ENCODE measurements at places on chromosomes 11 and 22.

DNA sequence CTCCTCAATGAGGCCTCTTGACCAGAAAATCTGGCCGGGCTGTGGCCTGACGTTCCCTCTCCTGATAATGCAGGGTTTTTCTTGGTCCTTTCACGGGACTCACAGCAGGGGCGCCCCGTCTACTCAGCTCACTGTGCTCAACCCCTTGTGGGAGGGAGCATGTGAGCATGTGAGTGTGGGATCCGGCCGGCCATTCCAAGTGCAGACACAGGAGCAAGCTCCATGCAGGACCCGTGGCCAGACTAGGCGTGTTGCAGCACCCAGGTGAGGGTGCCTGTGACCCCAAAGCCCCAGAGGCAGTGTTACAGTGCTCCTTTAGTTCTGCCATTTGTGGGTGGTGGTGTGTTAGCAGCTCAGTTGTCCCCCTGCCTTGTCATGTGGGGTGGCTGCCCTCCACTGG, 18.0 kb downstream of the DHCR7 start:
- no peak for DNase-seq

DNA sequence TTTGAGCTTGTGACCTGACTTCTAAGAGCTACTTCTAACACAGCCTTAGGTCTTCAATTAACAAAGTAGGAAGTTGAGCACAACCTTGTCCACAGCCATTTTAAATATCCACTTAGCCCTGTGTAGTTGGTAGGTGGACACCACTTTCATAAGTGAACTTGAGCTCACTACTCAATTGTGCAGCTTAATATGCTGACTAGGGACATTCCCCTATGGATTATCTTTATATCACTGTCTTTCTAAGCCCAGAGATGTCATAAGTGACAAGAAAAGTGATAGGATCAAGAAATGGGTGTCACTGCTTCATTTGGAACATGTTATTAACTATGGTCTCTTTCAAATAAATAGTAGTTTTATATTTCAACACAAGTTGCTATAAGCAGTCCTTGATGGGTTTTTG, 4.0 kb upstream of the ATP5MG start:
- DNase-seq: no peak

DNA sequence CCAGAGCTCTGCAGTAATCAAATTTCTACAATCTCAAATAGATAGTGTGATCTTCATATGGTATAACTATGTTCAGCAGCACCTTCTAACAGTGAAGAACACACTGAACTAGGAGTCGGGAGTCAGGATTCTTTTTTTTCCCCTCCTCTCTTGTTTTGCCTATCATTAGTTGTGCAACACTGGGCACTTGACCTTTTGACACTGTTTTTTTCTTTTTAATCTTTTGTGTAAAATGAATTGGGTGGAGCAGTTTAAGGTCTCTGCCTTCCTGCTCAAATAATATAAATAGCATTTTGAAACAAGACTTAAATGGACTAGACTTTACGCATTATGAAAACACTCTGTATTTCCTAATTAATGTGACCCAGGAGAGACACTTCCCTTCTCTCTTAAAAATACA, 39.7 kb downstream of the CTSC start:
- DNase-seq: no peak

DNA sequence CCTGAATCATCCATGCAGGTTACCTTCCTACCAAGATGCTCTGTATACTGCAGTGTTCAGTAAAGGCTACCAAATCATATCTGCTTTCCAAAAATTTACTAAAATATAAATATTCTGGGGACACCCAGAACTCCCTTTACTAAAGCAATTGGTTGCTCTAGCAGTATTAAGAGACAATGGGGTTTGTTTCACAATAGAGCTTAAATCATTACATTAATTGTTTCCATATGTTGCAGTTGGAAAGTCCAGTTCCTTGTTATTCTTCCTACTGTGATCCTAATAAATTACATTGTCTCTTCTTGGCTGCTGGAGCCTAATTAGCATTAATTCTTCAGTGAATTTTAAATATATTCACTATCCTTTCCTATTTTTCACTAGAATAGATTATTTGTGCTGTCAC, 316.0 kb upstream of the MTNR1B start:
- DNase-seq: no peak

- no peak for DNase-seq
Observed at GRCh38 chr22:45599836-45600577, 71.6 kb upstream of the ATXN10 start.

DNA sequence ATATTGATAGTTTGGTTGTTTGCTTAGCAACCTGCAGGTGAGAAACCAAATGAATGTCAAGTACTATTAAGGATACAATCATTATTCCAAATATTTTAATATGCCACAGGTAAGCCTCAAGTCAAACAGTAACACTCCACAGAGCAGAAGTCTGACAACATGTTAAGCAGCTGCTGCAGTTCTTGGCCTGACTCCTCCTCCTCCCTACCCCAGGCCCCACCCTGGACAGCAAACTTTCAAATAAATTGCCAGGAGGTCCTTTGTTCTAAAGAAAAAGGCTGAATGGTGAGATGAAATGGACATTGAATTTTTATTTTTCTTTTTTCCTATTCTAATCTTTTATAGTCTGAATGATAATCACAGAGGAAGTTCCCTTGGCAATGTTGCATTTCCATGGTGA, 260.0 kb upstream of the POU2AF2 start:
- DNase-seq: no peak

DNA sequence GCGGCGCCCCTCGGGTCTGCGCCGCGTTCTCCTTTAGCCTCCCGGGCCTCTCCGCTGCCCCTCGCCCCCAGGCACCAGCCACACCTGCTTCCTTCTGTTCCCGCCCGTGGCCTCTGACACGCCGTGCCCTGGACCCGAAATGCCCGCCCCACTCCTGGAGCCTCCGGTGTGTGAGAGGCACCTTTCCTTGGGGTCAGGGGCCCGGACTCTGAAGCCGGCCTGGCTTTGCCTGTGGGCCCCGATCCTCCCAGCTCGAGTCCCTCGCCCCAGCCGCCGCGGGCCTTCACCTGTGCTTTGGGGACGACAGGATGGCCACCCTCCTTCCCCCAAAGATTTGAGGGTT, 661 bp upstream of the CDPF1 start:
- peak; percentile 9 for DNase-seq

DNA sequence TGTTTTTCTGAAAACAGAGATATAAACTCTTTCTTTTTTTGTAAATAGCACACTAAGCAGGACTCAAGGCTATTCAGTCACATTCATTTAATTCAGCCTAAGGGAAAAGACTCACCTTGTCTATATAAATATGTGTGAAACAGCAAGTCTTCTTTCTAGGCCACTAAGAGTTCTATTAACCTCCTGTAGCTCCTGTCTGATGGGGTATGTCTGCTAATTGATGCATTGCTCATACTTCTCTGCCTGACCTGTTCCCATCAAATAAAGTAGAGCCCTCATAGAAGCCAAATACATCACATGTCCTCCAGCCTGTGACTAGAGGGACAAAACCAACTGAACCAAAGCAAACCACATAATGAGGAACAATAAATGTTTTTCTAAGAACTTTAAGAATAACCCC, 68.2 kb downstream of the MSANTD4 start:
- DNase-seq: no peak

GRCh38 chr11:113518716-113519495, 43.7 kb upstream of the DRD2 start:
- no peak for DNase-seq

DNA sequence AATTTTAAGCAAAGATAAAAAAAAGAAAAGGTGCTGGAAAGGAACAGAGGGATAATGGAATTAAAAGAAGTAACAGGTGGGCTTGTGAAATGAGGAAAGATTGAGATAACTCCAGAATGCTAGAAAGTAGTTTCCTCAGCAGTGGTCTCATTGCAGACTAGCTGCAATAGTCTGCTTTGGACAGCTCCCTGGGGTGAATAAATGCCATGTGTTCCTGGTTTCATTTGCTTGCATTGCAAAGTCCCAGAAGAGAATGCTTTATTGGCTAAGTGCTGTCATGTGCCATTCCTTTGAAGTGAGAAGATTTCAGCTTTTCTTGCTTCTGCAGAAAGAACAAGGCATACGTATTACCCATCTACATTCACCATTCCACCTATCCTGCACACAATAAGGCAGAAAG, 478.8 kb upstream of the RAG2 start:
- DNase-seq: no peak

DNA sequence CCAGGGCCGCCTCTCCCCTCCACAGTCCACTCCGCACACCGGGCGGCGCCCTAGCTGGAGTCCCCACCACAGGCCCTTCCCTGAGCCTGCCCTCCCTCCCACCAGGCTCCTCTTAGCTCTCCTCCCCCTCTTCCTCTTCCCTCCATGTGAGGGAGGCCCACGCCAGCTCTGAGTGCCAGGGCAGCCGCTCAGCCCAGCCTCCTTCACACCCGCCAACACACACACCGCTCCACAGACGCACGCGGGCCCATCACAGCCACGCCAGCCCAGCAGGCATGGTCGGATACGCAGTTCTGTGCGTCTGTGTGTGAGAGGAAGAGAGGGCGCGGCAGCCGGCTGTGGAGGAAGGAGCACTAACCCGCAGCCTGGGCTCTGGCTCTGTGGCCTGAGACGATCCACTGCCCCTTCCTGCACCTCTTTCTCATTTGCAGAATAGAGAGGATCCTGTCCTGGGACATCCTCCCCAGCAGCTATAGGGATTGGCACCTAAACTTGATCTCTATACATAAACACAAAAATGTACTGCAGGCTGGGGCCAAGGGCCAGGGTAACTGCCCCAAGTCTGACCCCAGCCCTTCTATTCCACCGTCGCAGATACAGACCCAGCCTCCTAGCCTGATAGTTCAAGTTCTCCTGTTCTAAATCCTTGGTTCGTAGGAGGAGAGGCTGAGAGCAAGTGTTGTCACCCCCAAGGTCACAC, 3.5 kb downstream of the CHRM4 start:
- DNase-seq: peak; percentile 78

DNA sequence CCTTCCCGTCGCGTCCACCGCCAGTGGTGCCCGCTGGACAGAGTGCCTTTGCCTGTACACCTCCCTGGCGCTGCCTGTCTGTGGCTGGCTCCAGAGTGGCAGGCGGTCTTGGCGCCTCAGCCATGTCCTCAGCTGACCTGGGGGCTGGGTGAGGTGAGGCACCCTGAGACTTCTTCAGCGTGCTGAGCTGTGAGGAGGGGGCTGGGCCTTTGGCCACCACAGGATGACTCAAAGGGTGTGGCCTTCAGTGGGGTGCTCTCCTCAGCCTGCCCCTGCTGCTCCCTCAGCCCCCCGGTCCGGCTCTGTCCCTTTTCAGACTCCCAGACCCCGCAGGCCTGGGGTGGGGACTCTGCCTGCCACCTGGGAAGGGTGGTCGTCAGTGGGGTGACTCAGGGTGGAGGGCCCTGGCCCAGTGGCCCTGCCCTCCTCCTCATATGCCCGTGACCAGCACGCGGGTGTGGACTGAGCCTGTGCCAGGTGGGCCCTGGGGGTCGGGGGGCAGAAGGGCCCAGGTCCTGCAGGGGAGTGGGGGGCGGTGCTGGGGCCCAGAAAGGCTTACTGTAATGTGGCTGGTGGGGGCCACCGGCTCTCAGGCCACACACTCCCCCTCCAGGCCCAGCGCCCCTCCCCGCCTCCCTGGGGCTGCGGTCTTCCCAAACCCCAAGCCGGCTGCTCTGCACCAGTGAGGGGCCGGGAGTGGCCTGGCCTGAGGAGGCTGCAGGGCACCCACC, 15.9 kb downstream of the CRELD2 start:
- peak; percentile 51 for DNase-seq

- no peak for DNase-seq
Observed at GRCh38 chr22:33908171-33909074, 11.9 kb downstream of the LARGE1 start.

DNA sequence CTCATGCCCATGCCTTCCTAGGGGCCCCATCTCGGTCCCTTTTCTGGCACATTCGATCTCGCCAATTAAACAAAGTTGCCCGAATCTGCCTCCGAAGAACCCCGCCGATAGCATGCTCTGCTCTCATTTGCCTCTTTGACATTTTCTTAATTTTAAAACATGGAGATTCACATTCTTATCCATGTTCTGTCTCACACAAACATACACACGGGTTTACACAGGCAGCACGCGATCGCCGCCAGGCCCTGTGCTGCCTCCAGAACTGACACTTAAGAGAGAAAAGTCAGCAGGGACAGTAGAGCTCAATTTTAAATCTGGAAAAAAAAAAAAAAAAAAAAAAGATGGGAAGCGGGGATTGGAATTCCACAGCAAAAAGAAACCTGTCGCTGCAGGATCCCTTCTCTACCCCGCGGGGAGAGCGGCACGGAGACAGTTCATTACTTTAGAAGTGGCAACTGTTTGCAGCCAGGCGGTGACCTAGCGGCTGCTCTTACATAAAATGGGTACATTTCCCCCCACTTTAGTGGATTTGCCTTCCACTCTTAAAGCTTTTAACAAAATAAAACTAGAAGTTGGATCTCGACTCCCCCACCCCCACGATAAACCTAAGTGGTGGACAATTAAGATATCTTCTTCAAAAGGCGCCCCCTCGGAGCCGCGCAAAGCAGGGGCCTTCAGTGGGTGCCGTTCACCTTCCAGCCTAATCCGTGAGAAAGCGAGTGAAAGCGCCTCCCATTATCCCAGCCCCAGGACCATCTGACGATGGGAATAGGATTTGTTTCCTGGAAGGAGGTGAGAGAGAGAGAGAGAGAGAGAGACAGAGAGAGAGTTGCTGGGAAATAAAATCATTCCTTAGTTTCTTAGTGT, 13.7 kb downstream of the PAX6 start:
- DNase-seq: no peak
